ENCODE measurements at places on chromosomes 12 and 14.

- DNase-seq = no peak
These were observed 1.4 kb downstream of the JPH4 start for GRCh38 chr14:23577004-23577681.

GRCh38 chr14:88852632-88853031 is 28.2 kb downstream of the TTC8 start:
- DNase-seq = peak; percentile 52

- peak; percentile 61 for DNase-seq
These were observed 123.1 kb downstream of the SRGAP1 start for GRCh38 chr12:63967358-63968145.

DNA sequence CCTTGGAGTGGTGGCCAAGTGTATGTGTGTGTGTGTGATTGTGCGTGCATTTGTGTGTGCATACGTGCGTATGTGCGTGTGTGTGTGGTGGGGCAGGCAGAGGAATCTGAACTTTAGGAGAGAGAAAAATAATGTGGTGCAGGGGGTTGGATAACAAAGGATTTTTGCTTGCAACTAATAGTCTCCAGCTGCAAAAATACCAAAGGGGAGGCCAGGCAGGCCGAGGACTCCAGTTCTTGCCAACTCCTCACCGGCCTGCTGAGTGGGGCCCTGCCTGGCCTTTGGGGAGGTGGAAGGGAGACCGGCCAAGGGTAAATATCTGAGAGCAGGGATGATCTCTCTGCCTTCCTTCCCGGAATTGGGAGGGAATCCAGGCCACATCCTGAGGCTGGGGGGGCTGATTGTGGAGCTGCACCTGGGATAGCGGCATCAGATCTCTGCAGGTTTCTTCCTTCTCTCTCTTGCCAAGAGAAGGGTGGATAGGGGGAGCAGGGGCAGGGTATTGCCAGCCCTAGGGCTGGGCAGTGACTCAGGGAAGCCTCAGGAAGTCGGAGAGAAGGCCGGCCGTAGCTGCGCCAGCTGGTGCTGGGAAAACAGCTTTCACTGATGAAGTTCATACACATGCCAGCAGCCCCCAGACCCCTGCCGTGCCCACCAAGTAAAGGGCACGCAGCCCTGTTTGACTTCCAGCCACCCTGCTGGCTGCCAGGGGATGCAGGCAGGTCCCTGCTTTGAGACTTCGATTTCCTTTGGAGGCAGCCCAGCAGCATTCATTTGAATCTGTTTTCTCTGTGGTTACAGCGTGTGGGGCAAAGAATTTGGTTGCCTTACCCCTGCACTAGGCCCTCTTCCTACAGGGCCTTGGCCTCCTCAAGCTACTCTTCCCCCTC is 4.6 kb upstream of the LRP1-AS start:
- peak; percentile 78 for DNase-seq
